ENCODE measurements at places on chromosomes 4 and X. TPM values are rescaled to one million over a fixed set of nuclear protein-coding genes. Genes with fewer than 3 reads are reported as not detected.

The CLTRN gene
- total RNA-seq: 0.78 TPM

The FRMPD4 gene
- total RNA-seq: not detected

DNA sequence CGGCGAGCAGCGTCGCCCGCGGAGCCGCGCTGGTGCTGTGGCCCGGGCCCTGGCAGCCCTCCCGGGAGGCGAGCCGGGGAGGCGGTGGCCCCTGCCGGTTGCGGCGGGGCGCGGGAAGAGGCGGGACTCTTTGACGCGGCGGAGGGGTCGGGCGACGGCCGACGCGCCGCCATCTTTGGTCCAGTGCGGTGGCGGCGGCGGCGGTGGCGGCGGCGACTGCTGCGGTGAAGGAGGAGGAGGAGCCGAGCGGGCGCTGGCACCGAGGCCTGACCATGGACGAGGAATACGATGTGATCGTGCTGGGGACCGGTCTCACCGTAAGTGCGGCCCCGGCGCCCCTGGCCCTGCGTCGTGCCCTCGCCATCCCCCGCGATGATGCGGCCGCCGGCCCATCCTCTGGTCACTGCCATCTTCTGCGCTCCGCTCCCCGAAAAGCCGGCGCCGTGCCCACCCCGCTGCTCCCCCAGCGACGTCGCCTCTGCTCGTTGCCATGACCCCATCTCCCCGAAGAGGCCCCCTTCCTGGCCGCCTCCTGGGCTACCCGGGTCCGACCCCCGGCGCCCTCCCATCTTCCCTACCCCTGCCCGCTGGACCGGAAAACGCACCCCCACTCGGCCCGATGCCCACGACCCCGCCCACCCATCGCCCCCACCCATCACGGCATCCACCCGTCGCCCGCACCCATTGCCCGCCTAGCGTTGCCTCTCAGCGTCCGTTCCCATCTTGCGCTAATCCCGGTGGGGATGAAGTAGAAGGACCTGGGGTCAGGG lies at the start of gene GDI1:
Gene GDI1, plus strand, starts transcription at position 172 of the 770 bp plus-strand sequence. Its CDS starts 101 bp downstream, at position 273.
- peak within 1 kb of the TSS; percentile 71 for H3K27ac ChIP-seq
- no peaks in the 10 kb centered on the region for H3K36me3 ChIP-seq
- no peak for DNase-seq
- no peaks in the 10 kb centered on the region for H3K27me3 ChIP-seq

GRCh38 chrX:129540068-129540653 lies at the start of gene OCRL:
Gene OCRL, plus strand, starts transcription at chrX:129540259. Its CDS starts 181 bp downstream, at chrX:129540440.
- H3K27me3 ChIP-seq: no peaks in the 10 kb centered on the region
- H3K36me3 ChIP-seq: no peaks in the 10 kb centered on the region
- no peaks in the 10 kb centered on the region for H3K4me1 ChIP-seq
- peak within 1 kb of the TSS; percentile 78 for H3K4me3 ChIP-seq

DNA sequence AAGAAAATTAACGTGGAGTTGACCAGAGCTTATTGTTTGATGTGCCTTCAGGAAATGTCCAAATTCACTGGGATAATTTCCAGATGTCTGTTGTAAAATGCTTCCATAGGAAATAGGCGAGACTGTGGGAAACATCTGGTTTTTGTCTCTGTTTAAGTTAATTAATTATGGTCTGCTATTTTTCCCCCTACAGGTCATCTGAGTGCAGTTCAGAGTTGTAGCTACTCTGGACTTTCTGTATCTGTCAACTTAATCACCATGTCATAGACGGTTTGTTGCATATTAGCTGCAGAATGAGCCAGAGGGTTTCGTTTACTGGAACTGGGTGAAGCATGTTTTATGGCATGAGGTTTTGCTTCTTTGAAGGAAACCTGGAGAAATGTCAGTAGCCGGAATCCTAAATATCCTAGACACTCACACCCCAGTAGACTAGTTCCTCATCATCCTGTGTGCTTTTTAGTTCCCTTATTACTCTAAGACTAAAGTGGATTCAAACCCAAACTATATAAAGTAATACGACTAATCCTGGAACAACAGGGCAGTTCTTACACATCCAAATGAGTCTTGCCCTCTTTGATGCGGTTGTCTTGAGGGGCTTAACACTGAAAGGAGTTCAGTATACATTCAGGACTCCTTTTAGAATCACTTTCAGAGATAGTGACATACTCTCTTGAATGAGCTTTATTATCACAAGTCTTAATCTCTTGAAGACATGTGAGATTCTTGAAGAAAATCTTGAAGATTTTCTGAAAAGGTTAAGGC lies 62.5 kb downstream of the PPEF1 start:
- no peaks in the 10 kb centered on the region for H3K36me3 ChIP-seq
- no peak overlapping the region for H3K4me3 ChIP-seq
- no peaks in the 10 kb centered on the region for H3K4me1 ChIP-seq
- no peaks in the 10 kb centered on the region for H3K27me3 ChIP-seq
- no peak overlapping the region for H3K27ac ChIP-seq
